ENCODE measurements at places on chromosomes 6 and 20.

GRCh38 chr20:58612121-58612691, 38.9 kb upstream of the STX16 start:
- no peak for DNase-seq

DNA sequence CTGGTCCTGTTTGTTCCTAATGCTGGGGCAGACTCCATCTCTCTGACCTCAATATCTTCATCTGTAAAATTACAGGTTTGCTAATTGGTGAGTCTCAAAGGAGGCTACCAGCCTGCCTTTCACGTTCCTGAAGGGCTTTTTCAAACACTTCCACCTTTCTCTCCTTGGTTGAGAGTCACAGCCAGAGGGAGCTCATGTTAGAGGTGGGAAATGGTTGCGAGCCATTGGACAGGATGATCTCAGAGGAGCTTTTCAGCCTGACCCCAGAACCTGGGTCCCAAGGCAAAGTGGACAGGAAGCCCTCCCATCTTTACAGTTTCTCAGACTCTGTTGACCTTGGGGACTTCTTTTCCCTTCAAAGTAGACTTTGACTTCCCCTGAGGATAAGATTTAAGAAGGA, 37.6 kb downstream of the NDUFAF5 start:
- no peak for DNase-seq

- DNase-seq, result no peak
Measured at GRCh38 chr20:20888266-20888656, 175.8 kb upstream of the RALGAPA2 start.

- DNase-seq, result no peak
Measured at GRCh38 chr6:76703285-76703684, 630.8 kb upstream of the IMPG1 start.

- no peak for DNase-seq
Measured at GRCh38 chr20:38095017-38095686, 61.6 kb downstream of the RPRD1B start.

GRCh38 chr6:145275787-145276186, 459.5 kb downstream of the EPM2A start:
- no peak for DNase-seq

DNA sequence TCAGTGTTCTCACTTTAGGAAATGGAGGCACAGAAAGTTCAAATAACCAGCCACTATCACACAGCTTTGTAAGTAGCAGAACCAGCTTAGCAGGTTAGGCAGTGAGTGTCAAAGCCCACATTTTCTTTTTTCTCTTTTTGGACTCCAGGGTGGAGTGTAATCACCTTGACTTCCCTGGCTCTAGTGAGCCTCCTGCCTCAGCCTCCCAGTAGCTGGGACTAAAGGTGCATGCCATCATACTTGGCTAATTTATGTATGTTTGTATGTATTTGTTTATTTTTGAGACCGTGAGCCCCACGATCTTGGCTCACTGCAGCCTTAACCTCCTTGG, 7.8 kb upstream of the NCOA3 start:
- peak; percentile 30 for DNase-seq

DNA sequence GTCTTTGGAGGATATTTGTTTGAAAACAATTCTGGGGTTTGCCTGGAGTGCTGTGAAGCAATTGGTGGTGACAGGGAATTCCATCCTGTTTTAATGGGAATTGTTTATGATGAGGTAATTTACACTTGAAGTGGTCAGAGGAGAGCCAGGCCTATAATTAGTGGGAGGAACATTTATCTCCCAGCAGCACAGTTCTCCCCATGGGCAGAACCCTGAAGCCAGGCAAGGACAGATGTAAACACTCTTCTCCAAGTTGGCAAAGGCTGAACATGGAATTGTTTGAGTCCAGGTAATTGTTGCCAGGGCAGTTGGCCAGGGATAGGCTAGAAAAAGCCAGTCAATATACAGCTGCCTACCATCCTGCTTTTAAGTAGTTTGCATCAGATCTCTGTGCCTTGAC, 789.7 kb downstream of the FRK start:
- DNase-seq, result no peak

DNA sequence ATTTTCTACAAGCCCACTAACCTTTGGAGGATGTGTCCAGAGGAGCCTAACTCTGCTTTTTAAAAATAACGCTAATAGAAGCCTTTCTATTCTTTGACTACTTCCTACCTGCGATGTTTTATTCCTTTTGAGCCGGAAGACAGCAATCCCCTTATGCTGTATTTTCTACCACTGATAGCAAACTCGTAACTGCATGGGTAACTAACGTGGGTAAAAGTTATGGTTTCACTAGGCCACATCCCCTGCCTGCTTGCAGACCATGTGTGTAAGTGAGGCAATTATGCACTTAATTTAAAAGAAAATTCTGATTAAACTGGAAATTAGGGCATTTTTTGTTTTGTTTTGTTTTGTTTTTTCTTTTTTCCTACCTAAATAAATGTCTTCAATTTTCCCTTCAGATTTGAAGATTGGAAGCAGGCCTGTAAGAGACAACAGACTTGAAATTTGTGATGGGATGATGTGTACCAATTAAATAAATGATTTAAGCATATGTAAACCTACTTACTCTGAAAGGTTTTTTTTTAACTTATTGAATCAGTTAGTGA, 931 bp downstream of the UFL1 start:
- no peak for DNase-seq

- DNase-seq, result no peak
Measured at GRCh38 chr6:11766043-11766442, 12.6 kb downstream of the ADTRP start.

- peak; percentile 27 for DNase-seq
Measured at GRCh38 chr6:101394936-101395335, 1.4 kb downstream of the GRIK2 start.

DNA sequence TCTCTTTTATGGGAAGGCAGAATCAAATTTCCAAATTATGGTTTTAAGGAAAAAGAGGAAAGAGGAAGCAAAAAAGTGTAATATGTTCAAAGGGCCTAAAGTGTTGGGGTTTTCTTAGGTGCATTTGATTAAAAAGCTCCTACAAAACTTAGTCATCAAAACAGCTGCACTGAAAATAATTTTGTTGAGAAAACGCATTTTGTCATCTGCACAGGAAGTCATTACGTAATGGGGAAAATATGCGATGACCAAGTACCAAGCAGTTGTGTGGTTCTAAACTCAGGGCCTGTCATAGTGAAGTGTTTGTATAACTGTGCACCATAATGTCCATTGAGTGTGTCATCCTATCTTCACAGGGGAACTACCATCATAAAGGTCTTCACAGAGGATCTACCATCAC, 15.6 kb downstream of the HAO1 start:
- DNase-seq, result no peak

DNA sequence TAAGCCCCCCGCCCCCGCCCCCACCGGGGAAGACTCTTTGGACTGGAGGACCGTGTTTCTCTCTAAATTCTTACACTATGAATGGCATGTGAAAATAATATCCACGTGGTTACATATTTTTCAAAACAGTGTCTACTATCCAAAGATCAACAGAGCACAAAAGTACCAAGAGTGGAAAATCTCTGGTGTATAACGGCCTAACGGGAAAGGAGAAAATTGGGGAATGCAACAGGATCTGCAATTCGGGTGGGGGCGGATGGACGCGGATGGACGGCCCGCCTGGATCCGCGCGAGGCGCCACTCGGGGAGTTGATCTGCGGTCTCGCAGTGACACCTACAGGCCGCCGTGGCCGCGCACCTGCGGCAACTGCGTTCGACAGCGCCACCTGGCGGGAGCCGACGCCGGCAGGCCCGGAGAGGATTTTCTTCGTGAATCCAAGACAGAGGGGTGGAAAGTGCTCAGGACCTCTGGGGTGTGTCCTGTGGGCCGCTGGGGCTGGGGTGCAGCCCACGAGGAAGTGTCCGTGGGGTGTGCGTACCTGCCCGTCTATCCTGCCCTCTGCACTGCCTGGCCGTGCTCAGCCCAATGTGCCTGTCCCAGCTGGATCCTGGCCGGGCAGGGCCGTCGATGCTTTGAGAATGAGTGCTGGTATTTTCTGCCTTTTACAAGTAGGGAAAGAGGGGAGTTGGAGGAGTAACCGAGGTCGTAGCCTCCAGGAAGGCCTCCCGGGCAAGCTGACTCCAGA, 18.6 kb downstream of the ANKRD60 start:
- peak; percentile 79 for DNase-seq

- no peak for DNase-seq
Measured at GRCh38 chr6:14882394-14883026, 363.4 kb upstream of the JARID2 start.
